ENCODE measurements at places on chromosomes 7 and 10.

- DNase-seq, result no peak
Observed at GRCh38 chr7:24455813-24456525, 117.3 kb upstream of the PALS2 start.

GRCh38 chr7:108662783-108663362 is 93.2 kb downstream of the DNAJB9 start:
- DNase-seq, result no peak

GRCh38 chr7:155795401-155795800 is 16.9 kb downstream of the SHH start:
- no peak for DNase-seq

DNA sequence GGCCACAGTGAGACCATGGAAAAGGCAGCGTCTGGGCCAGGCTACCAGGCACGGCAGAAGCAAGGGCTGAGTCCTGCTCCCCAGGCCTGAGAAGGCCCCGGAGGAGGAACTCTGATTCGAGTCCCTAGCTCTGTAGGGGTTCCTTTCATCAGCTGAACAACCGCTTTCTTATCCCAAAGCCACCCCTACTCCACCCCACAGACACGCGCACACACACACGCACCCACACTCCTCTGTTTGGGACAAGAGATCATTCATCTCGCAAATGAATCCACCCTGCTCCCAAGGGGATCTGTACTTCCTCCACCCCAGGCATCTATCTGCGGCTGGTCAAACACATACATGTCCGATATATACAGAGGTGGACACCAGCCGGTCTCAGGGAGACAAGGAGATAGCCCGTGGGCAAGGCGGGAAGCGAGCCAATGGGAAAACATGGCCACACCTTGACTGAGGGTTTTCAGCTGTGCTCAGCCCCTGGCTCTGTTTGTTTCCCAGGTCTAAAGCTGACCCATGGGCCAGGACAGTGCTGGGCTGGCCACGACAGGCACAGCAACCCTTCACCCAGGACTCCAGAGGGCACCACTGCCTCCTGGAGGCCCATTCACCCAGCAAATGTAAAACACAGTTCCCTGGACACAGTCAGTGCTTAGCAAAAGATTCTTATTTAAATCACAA is 7.3 kb downstream of the ZCCHC24 start:
- DNase-seq, result no peak

DNA sequence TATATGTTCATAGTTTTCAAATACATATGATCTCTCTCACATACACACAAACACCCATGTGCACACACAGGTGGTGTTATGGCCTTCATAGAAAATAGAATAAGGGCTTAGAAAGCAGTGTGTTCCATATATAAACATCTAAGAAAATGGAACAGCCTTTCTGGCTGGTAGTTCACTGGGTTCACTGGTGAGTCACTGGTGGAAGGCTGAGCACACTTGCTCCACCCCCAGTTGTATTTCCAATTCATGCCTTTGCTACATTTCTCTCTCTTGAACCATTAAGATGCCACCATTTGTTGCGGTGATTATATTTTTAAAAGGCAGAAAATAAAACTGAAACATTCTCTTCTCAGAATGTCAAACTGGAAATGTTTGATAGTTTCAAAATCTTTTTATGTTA is 252.1 kb downstream of the GLI3 start:
- no peak for DNase-seq

GRCh38 chr7:158730383-158731346 is 26.1 kb upstream of the NCAPG2 start:
- no peak for DNase-seq

DNA sequence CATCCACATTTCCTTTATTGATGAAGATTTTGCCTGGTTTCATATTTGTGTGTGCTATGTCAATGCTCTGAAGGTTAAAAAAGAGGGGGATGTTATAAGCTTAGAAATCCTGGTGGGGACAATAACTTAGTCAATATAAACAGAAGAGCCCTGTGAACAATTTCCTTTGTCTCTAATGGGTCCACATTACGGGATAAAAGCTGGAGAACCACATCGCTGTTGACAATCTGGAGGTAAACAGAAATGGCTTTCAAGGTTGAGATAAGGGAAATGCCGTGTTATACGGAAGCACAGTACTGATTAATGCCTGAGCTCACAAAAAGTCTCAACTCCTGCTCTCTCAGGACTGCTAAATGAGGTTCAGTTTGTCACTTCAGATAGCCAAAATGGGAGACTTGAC is 16.8 kb downstream of the ASAH2 start:
- no peak for DNase-seq

DNA sequence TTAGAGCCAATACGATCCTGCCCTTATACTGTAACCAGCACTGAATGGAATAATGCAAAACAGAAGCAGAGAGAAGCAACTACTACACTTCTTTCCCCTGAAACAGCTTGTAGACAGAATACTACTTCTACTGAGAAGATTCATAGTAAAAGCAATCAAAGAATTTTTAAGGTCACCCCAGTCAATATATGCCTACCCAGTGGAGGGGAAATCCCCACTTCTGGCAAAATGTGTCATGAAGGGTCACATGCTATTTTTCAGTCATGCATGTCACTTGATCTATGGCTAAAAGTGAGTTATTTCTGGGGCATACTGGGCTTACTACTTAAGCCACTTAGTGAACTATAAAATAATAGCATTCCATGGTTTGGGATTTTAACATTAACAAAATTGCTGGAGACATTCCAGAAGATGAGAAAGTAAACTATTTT is 25.6 kb downstream of the IRF5 start:
- no peak for DNase-seq

- DNase-seq, result no peak
Observed at GRCh38 chr10:83723080-83723479, 416.2 kb upstream of the GHITM start.

- peak; percentile 50 for DNase-seq
Observed at GRCh38 chr7:28926871-28927597, 31.1 kb downstream of the TRIL start.

GRCh38 chr10:71014021-71014805 is 125.8 kb upstream of the PCBD1 start:
- no peak for DNase-seq

DNA sequence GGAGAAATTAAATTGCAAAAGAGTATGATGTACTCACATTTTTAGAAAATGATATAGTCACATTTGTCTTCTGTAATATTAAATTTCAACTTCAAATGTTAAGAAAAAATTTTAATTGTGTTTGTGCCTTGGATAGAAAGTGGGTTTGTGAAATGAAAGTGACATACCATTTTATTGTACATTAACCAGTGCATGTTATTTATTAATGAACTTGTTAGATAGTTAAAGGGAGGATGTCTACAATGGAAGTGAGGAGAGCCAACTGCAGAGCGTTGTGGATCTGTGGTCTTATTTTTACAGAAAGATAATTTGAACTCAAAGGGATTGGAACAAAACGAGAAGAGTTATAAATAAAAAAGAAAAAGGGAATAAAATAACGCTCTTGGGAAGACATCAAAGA is 291.7 kb downstream of the ARL4A start:
- DNase-seq, result no peak

DNA sequence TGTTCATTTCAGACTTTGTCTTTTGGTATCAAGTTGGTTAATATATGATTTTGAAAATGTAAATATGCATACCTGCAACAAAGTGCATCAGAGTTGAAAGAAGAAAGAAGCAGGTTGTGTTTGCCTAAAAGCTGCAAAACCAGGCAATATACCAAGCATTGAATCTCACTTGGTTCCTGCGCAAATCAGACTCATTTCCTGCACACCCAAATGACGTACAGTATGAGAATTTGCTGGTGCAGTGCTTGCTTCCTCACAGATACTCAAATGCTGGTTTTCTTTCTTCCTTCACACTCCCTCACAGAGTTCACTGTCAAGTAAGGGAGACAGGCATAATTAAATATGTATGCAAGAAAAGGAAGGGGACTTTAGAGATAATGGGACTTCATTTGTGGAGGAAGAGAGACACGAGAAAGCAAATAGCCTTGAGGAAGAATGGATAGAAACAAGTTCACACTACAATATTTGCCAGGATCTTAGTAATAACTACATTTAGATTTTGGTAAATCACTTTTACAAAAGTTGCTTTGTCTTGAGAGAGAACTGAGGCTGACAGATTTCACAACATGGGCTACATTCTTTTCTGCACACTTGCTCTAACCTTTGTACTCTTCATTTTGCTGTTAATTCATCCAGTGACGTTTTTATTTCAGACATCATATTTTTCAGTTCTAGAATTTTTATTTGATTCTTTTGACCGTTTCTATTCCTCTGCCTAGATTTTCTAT is 56.9 kb upstream of the AOAH start:
- DNase-seq, result no peak

DNA sequence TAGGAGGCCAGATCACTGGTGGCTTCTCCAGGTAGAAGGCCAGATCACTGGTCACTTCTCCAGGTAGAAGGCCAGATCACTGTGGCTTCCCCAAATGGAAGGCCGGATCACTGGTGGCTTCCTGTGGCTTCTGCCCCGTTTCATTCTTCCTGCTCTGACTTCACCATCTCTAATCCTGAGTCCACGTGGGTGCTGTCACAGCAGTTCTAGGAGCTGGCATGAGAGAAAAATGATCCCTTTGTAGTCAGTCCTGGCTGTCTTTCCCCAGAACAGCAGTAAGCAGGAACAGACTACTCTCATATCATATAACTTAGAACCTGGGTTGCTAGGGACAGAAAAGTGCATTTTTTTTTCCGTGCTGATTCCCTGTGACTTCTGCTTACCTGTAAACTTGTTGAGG is 90.9 kb downstream of the ACTR3B start:
- DNase-seq, result no peak

DNA sequence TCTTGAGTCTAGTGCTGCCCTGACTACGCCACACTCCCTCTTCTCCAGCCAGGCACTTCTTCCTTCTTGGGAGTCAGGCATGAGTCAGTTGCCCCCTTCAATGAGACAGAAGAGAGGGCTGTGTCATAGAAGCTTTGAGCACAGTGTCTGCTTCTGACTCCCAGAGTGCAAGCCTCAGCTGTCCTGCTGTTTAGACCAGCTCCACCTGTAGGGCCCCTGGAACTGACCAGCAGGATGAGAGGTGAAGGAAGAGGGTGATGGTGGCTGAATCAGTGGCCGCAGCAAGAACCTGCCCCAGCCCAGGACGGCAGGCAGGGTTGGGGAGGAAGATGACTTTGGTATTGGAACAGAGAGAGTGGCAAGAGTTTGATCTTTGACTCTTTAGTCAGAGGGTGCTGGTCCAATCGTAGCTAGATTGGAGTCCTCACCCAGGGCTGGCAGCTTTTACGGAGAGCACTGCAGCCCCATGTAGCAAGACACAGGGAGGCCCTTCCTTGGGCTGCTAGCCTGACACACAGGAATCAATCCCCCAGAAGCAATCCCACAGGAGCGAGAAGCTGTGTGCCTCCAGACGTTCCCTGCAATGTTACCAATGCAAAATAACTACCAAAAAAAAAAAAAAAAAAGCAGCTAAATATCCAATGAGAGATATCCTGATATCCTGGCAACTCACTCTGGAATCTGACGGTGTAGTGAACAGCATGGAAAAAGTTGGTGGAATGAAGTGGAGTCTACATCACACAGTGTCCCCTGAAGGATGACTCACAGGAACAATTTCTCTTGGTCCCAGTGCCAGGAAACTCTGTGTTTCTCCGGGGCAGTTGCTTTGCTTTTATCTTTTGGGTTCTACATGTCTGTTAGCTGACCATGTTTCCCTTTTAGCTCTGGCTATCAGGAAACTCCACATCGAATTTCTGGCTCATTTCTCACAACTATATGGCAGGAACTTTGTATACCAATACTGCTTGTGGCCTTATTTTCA is 6.9 kb downstream of the C10orf62 start:
- DNase-seq, result no peak

GRCh38 chr10:86871563-86872183 is 85.7 kb downstream of the MMRN2 start:
- DNase-seq, result no peak

GRCh38 chr7:42914421-42915045 is 2.7 kb upstream of the C7orf25 start:
- no peak for DNase-seq

- DNase-seq, result no peak
Observed at GRCh38 chr10:96967847-96968246, 135.7 kb downstream of the LCOR start.

DNA sequence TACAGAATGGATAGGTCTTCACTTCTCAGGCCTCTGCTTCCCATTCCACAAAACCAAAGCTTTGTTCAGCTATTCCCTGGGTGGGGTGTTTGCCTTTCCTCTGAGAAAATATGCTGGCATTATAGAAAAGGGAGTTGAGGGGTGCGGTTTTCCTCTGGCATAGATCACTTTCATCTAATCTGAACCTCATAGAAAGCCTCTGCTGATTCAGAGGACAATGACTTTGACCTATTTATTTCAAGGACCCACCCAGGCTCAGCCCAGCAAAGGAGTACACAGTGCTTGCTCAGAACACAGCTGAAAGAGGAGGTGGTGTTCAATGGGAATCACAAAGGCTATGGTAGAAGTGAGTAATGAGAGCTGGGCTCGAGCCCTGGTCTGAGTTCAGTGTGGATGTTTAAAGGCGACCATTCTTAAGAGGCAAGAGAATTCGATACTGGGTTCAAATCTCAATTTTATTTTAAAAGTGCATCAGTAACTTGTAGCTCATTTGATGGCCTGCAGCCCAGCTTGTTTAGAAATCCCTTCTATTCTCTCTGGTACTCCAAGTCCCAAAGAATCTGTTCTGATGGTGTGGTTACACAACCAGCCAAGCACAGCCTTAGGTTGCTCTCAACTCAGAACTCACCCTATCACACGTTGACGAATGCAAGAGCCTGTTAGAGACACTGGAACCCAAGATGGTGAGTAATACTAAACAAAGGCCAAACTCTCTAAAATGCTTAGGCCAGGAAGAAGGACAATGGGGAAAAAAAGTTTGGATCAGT is 1012.8 kb downstream of the LRMDA start:
- no peak for DNase-seq

GRCh38 chr7:128069373-128070364 is 38.4 kb upstream of the LRRC4 start:
- DNase-seq, result no peak

- no peak for DNase-seq
Observed at GRCh38 chr10:89158446-89158845, 48.7 kb downstream of the CH25H start.

DNA sequence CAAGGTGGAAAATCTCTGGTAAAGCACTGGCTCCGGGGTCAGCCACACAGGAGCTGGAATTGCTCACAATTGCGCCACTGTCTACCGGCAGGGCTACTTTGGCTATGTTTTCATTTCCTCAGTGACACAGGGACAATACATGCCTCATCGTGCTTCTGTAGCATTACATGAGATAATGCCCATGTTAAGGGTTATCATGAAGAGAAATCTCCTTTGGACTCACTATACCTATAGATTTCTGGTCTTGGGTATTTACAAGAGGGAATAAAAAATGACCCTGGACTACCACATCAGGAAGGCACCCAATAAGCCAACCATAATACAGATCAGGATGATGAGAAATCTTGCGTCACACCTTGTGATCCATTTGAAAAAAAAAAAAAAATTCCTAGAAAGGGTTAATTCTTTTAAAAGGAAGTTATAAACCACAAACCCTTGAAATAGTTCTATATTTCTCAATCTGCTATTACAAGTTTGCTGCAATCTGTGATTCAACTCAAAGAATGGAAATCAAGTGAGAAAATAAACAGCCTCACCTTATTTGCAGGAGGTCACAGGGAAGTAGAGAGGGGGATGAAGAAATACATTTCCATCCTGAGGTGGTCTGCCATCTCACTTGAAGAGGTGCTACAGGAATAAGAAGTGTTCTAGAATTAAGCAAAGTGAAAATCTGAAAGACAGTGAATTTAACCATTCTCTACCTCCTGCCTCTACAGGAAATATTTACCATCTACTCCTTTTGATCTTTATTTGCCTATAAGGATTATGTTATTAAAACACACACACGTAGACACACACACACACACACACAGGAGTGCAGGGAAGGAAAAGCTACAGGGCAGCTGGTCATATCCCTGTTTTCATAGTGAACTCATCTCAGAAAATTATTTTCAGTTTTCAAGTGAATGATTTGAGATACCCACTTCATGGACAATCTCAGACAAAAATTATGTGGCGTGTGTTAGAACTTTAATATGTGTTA is 231.3 kb upstream of the CELF2 start:
- no peak for DNase-seq
